ENCODE measurements at places on chromosomes 7 and 10.

- DNase-seq = no peak
Measured at GRCh38 chr7:32163896-32164295, 93.7 kb upstream of the PDE1C start.

GRCh38 chr10:17348501-17349349 is 105.7 kb downstream of the ST8SIA6 start:
- no peak for DNase-seq

- no peak for DNase-seq
Measured at GRCh38 chr7:51251290-51251689, 65.3 kb downstream of the COBL start.

- no peak for DNase-seq
Measured at GRCh38 chr7:6649241-6649961, 12.3 kb downstream of the ZNF316 start.

DNA sequence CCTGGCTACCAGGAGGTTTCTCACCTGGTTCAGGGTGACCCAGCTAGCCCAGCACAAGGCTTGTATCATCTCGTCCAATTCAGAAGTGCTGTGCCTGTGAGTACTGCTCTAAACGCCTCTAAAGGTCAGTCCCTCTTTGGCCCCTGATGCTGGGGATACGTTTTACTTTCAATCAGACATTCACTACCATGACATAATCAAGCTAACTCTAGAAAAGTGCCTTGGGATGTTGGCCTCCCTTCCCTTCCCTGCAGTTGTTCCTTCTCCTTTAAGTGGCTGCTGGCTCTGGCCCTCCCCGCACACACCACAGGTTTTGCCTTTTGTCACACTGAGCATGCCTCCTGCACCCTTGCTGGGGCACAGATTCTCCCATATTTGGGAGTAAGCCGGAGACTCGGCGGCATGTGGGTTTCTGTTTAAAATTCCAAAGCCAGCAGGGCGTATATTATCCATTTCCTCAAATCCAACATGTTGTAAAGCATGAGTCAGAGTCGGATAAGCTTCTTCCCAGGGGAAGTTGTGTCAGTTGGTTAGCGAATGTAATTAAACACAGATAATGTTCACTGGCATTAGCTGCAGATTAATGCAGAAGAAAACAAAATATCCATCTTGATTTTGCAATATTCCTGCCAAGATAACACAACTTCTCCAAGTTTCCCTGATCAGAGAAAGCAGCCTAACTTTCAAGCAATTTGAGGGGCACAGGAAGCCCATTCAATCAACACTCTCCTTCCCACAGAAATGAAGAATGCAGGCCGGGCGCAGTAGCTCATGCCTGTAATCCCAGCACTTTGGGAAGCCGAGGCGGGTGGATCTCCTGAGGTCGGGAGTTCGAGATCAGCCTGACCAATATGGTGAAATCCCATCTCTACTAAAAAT is 31.8 kb upstream of the VCL start:
- DNase-seq = no peak
